Kidney epithelial cell (primary cell): ENCODE measurements at places on chromosomes 5 and 9.

DNA sequence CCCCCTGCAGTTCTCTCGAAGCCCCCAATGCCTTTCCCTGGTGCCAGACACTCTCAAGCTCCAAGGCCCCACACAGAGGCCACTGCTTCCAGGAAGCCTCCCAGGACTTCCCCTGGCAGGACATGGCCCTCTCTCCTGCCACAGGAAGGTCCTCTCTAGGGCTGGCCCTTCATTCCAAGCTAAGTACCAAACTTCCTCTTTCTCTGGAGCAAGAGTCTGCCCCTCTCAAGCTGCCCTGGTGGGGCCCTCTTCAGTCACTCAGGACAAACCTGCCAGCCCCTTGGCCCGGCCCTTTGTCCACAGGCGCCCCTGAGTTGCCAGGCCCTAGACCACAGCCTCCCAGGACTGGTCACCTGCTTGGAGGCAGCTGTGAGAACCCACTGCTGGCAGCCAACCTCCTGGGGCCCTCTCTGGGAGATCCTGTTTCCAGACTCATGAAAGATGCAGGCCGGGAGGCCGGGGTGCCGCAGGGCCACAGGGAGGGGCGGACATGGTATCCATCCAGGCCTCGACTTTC lies 6.6 kb downstream of the NINJ1 start:
- no peak for DNase-seq

- DNase-seq, result no peak
Observed at GRCh38 chr5:151683986-151684588, 2.6 kb downstream of the SPARC start.

DNA sequence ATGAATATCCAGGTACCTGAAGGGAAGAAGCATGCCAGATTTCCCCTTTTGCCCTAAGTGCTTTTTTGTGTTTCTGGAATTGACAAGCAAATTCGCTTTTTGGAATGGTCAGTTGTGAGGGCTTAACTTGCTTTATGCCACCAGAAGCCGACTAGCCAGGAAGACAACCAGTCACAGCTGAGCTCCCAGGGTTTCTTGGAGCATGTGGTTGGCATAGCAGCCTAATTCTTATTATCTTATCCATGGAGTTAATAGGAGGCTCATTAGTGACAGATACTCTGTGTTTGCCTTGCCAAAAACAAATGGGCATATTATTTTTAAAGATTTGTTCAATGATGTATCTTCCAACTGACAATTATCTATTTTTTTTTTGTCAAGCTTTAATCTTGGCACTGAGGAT lies 500.7 kb downstream of the PTPRD start:
- no peak for DNase-seq

DNA sequence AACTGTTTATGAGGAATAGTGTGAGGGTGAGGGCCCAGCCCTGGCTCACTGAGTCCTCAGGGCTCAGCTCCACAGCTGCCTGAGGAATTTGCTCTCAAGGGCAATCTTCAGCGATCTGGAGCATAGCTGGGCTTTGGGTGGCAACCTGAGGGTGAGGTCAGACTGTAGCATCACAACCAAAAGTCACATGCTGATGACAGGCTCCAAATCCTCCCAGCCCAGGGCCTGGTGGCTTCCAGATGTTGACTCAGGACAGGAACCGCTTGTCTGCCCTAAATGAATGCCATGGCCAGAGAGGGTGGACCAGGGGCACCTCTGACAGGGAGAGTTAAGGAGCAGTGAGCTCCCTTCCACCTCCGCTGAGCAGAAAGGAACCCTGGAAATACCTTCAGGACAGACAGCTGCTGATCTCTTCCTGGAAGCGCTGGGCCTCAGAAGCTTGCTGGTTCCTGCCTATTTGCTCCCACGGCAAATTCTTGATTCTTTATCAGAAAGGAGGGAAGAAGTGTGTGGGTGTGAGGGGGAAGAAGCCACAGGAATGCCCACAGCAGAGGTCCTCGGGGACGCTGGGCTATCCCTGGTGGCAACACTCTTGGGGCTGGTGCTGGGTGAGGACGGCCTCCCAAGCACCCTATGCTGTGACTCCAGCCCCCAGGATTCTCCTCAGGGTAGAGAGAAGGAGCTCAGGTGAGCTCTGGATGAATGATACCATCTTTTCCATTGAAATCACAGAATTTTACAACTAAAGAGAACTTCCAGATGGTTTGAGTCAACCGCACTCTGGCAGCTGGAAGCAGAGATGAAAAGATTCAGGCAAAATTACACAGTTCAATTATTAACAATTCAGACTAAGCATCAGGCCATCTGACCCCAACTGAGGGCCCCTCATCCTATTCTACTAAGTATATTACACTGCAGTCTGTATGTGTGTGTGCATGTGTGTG lies 13.8 kb upstream of the CTSL start:
- peak; percentile 71 for DNase-seq

DNA sequence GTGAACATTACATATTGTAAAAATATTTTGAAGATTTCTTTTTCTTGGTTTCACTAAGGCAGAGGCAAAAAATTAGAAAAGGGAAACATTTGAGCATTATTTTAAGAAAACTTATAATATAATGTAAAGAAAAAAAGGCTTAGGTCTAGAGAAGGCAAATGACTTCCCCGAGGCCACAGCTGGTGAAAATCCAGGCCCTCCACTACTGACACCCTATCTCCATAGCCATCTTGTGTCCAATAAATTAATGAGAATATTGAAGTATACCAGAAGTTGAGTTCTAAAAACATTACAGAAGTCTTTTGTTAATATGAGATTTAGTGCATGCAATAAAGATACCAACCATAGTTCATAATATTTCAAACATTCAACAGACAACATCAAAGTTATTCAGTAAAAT lies 459.9 kb upstream of the RORB start:
- DNase-seq, result no peak

DNA sequence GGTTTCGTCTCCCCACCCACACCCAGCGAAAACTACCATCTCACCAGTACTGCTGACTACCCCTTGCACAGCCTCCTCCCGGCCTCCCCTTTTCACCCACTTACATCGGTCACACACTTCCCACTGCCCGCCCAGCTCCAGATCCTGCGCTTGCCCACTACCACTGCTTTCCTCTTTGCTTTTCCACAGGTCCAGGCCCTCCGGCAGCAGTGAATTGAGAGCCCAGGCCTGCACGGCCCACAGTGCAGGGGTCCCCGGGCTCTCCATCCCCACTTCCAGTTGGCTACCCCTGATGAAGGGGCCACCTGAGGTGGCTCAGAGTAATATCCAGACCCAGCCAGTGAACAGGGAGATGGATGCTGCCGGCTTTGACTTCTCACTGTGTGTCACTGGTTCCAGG lies 120.2 kb upstream of the FSTL4 start:
- DNase-seq, result no peak

DNA sequence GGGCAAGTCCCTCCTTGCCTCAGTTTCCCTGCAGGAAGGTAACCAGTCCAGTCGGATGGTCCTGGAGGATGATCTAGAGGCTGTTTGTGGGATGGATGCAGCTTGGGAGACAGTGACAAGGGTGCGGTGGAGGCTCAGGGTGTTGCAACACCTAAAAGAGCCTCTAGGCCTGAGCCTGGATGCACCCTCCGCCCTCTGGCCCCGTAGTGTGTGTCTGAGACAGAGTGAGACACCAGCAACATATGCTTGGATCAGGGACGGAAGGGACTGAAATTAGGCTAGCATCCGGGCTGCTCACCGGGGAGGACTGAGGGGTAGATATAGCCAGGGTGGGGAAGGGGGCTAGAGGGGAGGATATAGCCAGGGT lies 1.1 kb downstream of the CRAT start:
- no peak for DNase-seq

DNA sequence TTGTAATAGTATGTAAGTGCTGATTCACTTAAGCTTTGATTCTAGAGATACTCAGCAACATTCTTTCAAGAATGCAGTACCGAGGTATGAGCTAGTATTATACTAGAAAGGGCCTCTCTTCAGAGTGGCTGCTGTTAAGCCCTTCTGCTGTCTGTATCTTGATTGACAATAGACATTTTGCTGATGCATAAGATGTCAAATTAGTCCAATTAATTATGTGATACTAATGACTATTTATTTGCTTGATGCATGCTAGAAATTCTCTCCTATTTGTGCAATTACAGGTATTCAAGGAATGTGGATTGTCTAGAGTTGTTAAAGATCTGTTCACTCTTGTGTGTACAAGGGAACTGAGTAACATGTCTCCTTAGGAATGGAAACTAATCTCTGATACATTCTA lies 92.3 kb upstream of the PTGER4 start:
- DNase-seq, result no peak

DNA sequence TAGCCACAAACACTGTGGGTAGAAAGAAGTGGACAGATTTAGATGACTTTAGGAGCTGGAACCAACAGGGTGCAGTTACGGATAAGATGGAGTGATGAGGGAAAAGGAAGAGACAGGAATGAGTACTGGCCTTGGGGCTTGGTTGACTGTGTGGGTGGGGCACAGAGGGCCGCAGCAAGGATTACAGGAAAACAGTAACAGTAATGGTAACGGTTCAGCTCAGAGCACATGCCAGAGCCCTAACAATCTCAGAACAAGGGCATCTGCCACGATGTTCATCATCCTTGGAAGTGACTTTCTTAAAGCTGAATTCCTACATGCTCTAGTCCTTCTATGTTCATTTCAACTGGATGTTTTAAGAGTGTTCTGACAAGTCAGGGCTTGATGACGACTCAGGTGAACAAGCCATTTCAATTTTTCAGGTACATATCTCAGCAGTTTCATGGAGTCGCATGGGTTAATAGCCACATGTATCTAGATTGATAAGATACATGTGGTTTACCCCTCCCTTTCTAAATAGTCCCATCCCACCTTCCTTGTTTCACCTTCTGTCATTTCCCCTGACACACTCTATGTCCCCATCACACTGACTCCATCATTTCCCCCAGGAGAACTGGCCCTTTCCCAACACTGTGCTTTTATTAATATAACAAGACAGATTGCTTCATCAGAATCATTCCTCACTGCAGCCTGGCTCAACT lies 65.0 kb downstream of the CEMIP2 start:
- no peak for DNase-seq

DNA sequence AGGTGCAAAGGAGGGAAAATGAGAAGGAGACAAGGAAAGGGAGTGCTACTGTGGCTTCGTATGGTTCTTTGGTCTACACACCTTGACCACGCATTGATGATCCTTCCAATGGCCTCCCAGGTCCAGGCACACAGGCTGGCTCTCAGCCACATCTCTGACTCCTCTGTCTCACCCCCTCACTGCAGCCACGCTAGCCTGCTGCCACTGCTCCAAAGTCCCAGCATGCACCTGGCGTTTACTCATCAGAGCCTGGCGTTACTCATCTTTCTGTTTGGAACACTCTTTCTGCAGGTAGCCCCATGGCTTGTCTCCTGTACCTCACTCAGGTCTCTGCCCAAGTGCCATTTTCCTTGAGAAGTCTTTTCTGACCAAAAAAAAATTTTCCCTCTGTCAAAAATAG lies 195.5 kb downstream of the SNCAIP start:
- no peak for DNase-seq

GRCh38 chr5:93598091-93599000 lies 15.3 kb downstream of the NR2F1 start:
- no peak for DNase-seq

DNA sequence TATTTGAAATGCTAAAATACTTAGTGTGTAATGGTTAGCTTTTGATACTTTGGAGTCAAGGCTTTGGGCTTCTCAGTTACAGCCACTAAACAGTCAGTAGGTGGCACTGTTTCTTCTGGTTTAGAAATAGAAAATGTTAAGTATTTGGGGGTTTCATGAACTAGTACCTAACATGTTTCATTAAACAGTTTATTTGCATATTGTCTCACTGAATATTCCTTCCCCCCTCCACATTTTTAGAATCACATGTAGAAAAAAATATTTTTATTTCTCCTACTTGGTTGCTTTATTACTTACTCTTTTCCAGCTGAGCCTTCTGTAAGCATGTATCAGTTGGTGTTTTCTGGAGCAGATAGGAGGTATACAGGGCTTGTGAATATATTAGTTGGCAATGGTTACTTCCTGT lies 48.0 kb downstream of the IPO11 start:
- DNase-seq, result no peak

DNA sequence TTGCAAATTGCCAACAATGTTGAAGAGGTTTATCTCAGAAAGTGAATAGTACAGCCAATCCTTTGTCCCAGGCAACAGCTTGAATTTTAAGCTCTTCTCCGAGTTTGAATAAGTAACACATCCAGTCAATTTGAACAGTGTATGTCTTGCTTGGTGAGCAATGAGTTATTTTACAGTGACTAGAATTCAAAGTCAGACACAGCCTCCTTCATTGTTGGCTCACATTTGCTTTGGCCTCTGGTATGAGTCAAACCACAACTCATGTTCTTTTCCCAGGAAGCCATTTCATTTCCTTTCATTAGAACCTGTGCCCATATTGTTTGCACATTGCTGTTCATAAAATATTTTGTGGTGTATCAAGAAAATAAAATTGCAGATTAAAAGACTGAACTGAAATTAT lies 622.0 kb upstream of the DAB2 start:
- DNase-seq, result peak; percentile 71

GRCh38 chr5:23029290-23029689 lies 176.1 kb upstream of the CDH12 start:
- DNase-seq, result no peak

- DNase-seq, result no peak
Observed at GRCh38 chr5:155434267-155434666, 420.7 kb downstream of the KIF4B start.

- DNase-seq, result no peak
Observed at GRCh38 chr5:170590566-170590965, 86.7 kb downstream of the KCNIP1 start.

GRCh38 chr5:119342406-119342805 lies 13.4 kb upstream of the TNFAIP8 start:
- no peak for DNase-seq

DNA sequence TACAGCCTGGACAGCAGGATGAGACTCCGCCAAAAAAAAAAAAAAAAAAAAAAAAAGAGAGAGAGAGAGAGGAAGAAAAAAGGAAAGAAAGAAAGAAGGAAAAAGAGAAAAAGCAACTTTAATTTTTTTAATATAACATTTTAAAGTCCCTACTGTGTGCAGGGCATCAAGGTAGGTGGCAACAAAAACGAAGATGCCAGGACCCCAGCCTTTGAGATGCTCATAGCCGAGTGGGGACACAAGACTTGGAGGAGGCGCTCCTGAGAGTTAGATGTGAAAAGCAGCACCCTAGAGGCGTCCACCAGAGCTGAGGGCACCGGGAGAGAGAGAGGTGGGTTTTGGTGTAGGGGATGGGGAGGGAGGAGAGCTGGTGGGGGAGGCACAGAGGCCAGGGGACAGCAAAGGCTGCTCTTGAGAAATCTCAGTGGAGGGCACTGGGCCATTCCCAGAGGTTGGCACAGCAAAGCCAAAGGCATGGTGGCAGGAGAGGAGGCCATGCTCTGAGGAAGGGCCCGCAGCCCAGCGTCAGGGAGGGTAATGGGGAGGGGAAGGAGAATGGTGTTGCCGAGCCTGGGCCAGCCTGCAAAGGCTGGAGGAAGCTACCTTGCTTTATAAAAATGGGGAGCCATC lies 135.6 kb downstream of the C9orf50 start:
- DNase-seq, result no peak
